ENCODE measurements at places on chromosomes 5 and 9.
A peak's percentile ranks its signal among the peaks of the same experiment; 100 is the strongest.

GRCh38 chr5:90353254-90353653 is 56.3 kb downstream of the CETN3 start:
- no peak for DNase-seq

GRCh38 chr5:112958093-112959088 is 18.2 kb upstream of the DCP2 start:
- peak; percentile 75 for DNase-seq

DNA sequence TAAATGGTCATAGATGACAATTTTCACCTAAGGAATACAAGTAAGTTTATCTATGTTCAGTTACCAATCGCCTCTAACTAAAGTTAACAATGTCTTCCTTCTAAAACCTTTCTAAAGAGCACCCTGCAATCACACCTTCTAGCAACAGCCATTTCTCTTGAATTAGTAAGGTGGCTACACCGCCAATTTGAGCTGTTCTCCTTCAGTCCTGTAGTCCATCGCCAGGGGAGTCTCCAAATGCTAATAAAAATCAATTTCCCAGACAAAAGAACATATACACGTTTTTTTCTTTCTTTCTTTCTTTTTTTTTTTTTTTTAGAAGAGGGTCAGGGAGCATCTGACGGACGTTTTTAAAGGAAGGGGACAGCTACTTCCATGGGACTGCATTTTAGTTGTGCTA is 729 bp upstream of the RORB start:
- DNase-seq, result no peak

- DNase-seq, result no peak
Observed at GRCh38 chr9:8078641-8079140, 279.1 kb upstream of the DMAC1 start.

GRCh38 chr9:36142510-36143244 is 6.1 kb downstream of the GLIPR2 start:
- DNase-seq, result no peak

DNA sequence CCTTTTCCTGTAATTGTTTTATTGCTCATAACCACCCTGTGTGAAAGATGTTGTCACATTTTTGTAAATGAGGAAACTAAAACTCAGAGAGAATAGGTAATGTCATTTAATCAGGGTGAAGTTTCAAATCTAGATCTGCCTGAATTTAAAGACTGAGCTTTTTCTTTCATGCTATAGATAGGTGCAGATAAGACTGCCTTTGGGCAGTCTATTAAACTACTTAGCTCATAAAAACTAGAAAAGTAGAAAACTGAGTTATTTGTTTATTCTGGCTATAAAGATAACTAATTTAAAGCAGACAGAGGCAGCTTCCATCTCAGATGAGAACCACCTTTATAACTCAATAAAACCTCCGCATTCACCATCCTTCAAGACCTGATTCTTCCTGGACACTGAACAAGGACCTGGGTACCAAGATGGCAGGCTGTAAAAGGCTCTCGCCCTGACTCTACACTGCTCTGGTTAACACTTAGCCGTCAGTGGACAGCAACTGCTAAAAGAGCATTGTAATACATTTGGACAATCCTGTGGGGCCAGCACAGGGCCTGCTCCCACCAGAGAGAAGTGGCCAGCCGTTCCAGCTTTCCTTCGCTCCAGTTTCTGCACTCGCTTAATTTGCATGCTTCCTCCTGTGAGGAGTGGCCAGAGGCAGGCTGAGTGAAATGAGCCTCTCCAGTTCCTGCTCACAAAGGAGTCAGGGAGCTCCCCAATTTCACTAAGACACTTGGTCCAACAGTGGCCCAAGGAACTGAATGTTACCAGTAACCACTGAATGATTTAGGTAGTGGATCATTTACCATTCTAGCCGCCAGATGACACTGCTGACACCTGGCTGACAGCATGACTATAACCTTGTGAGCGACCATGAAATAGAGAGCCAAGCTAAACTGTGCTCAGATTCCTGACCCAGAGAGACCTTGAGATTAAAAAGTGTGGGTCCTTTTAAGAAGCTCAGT is 566.4 kb downstream of the EFNA5 start:
- DNase-seq, result no peak

DNA sequence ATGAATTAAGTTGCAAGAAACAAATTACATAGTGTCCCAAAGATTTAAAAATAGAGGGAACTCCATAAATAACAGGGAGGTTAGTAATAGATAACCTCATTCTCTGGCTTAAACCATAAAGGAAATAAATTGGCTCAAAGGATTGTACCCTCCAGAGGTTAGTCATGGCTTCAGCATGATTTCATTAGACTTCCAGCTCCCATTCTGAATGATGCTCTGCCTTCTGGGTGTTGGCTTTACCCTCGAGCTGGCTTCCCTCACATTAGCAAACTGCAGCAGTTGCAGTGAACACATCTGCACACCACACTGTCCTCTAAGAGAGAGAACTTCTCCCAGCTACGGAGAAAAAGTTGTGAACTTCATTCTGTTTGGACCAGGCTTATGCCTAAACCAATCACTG is 70.4 kb downstream of the RGS7BP start:
- DNase-seq, result no peak

DNA sequence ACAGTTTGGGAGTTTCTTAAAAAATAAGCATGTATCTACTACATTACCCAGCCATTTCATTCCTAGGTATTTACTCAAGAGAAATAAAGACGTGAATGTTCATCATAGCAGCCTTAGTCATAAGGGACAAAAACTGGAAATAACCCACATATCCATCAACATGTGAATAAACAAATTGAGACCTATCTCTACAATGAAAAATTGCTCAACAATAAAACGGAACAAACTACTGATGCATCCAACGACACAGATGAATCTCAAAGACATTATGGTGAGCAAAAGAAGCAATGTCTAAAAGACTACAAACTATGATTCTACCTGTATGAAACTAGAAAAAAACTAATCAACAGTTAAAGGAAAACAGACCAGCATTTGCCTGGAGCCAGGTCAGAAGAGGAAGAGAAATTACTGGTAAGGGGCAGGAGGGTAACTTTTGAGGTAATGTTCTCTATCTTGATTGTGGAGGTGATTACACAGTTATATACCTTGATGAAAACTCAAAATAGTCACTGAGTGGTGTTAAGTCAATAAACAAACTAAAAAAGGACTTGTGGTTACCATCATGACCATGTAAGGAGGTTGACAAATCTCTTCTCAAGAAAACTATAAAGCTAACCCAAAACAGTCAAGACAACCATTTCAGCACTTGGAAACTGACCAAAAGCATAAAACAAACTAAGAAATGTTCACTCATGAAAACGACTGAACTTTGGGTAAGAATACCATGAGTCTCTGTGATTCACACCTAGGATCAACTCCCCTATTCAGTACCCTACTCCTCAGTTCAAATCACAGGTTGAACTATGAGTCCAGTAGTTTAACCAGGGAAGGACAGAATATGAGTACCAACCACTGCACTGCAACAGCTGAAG is 10.4 kb downstream of the UIMC1 start:
- no peak for DNase-seq

All from upper lobe of right lung (tissue), 1 donor.